ENCODE measurements at places on chromosomes 1 and 21.

DNA sequence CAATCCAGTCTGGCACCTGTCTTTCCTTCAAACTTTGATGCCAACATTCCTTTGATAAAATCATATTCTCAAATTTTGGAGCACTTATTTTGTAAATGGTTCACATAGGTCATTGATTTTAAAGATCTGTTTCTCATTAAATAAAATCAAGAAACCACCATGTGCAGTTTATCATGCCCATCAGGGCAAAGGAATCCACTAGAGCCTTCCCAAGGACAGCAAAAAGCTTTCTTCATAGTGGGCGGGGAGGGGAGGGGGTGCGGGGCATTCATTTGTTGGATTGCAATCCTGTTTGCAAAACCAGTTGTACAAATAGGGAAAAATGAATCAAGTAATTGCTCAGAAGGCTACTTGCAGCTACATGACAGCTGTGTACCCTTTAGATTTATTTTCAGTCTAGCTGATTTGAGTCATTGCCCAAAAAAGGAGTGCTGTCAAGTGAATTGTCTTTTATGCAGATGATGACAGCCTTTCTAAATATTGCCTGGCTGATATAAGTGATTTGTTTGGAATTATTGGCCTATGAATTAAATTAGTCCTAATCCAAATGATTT lies 23.0 kb downstream of the LRRC8B start:
- peak; percentile 71 for DNase-seq

DNA sequence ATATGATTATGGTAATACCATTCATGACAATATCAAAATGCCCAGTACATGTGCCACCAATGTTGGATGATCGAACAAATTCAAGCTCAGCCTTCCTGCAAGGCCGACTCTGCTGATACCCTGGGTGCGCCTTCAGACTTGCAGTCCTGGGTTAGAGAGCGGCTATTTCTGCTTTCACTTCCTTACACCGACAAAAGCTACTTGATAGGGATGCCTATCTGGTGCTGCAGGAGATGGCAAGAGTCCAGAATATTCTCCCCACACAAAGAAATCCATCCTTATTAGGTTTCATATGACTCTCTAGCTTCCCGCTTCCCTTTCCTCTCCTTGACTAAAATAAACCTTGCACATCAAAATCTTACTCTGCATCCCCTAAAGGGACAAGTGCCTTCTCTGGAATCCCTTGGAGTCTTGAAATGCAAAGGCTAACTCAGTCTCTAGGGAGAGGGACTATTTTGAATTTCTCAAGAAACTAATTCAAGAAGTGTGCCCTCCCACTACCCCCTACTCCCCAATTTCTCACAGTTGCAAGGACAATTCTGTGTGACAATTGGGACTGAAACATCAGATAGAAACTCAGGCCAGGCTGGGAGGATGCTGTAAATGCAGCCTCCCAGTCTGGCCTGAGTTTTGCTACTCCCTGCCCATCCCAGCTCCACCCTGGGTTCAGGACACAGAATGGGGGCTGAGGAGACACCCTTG lies 103.1 kb upstream of the USP24 start:
- DNase-seq = no peak

DNA sequence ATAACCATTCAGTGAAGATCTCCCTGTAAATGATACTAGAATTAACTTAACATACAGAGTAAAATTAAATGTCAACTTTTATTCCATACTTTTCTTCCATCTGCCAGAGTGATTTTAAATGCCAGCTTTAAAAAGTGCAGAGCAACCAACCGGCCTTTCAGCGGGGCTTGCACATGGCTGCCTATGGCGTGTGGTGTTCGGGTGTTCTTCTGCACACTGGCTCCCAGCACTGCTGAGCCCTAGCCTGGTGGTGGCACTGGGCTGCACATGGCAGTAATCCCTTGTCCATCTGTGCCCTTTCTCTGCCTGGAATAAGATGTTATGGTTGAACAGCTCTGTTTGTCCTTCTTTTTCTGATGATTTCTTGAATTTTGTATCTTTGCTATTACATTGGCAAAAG lies 156.3 kb downstream of the SNX7 start:
- no peak for DNase-seq

- no peak for DNase-seq
These were observed 138.3 kb upstream of the DUSP10 start for GRCh38 chr1:221880182-221880581.

GRCh38 chr1:87178441-87178840 lies 150.2 kb upstream of the LMO4 start:
- DNase-seq = no peak

- no peak for DNase-seq
These were observed 26.8 kb upstream of the EPHA8 start for GRCh38 chr1:22536506-22536905.

DNA sequence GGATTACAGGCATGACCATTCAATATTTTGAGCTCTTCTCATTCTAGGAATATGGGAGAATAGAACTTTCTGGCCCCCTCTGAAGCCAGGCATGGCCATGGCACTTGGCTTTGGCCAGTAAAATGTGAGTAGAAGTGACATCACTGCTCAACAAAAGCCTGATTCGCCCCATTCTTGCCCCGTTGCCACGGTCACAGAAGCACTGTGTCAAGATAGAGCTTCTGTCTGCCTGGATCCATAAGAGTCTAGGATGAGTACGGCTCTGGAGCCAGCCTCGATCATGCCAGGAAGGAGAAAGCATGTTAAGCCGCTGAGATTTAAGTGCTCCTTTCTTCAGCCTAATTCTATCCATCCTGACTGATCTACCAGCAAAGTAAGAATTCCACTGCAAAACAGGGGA lies 113.1 kb downstream of the TIAM1 start:
- DNase-seq = no peak

DNA sequence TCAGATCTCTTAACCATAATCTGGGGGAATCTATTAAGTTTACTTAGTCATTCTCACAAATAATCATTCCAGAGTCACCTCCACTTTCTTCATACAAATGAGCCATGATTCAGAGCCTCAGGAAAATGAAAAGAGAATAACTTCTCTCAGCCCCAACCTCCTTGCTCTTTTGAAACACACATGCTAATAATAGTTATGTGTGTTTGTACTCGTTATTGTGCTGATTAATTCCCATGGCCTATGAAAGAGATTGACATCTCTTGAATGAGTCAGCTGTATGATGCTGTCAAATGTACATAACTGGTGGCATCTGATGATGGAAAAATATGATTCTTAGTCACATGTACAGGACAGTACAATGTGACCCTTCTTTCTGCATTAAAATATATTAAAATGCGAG lies 41.5 kb downstream of the DTL start:
- no peak for DNase-seq

DNA sequence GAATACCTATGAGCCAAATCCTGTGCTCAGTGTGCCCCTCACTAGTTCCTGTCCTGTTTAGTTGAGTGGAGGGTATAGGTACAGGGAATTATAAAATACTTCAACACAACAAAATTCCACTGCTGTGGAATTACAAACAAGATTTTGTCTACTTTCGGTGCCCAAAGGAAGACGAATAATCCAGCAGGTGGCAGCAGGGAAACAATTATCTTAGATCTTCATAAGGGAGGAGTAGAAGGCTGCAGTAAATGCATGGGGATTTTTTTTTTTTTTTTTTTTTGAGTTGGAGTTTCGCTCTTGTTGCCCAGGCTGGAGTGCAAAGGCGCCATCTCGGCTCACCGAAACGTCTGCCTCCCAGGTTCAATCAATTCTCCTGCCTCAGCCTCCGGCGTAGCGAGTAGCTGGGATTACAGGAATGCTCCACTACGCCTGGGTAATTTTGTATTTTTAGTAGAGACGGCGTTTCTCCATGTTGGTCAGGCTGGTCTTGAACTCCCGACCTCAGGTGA lies 2.0 kb upstream of the PIP5K1A start:
- peak; percentile 66 for DNase-seq

- DNase-seq = no peak
These were observed 132.9 kb upstream of the C1orf21 start for GRCh38 chr1:184253921-184254320.

Measured in activated CD4-positive, alpha-beta memory T cell treated with anti-CD3 and anti-CD28 coated beads for 36 hours (primary cell).